ENCODE measurements at places on chromosomes 2 and 18. TPM values are rescaled to one million over a fixed set of nuclear protein-coding genes. Genes with fewer than 3 reads are reported as not detected.
A peak's percentile ranks its signal among the peaks of the same experiment; 100 is the strongest.

DNA sequence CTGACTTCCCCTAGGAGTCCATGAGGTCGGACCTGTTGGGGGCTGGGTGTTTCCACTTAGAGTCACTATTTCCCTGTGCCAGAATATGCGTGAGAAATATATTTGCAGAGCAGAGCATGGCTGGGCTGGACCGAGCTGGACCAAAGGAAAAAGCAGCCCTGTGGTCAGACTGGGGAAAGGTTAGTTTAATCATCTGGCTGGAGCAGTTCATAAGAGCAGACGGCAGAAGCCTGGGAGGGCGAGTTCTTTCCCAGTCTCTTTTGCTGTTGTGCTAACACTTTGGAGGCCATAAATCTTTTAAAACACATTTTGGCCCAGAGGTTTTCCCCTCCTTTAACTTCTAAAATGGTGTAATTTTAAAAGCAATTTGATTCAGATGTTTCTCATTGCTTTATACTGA, 66.5 kb downstream of the GLI2 start:
- no peak for DNase-seq

- no peak for DNase-seq
Measured at GRCh38 chr18:15005313-15006130, 257.6 kb downstream of the ANKRD30B start.

- DNase-seq, result peak; percentile 78
Measured at GRCh38 chr2:66494708-66495107, 59.8 kb downstream of the MEIS1 start.

Gene TNFAIP6
- not detected for total RNA-seq

DNA sequence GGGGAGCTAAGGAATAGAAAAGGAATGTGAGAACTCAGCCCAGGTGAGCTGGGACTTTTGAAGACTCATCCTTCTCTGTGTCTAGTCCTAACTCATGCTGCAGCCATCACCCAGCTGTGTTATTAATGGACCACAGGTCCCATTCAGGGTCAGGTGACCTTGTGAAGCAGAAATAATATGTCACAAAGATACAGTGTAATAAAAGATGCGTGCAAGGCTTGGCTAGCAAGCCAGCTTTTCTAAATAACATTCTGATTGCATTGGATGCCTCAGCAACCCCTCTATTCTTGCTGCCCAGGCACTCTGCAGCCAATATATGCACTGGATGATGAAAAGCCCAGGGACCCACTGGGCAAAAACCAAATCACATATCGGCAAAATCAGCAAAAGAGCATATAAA, 393.1 kb upstream of the PIK3C3 start:
- no peak for DNase-seq

Gene FBXO11
- total RNA-seq, result 14.9 TPM

GRCh38 chr2:143934626-143935481, 585.1 kb downstream of the ZEB2 start:
- DNase-seq, result no peak

- DNase-seq, result no peak
Measured at GRCh38 chr2:46132996-46133395, 164.2 kb upstream of the EPAS1 start.

DNA sequence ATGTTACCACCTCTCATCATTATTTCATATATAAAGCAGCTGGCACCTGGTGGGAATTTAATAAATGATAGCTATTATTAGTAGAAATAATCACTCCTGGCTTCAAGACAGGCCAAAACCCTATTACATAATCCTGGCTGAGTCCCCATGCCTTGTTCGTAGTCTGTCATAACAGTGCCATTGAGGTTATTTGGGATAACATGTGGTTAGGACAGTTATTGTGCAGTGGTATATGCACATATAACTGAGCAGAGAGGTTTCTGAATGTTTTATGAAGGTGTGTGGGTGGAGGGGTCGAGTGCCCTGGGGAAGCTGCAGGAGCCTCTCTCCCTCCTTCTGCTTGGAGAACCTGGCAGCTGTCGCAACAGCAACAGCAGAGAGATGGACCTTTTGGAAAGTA, 162.4 kb upstream of the NABP1 start:
- no peak for DNase-seq

- DNase-seq, result peak; percentile 70
Measured at GRCh38 chr2:27016801-27017325, 15.9 kb upstream of the TMEM214 start.

DNA sequence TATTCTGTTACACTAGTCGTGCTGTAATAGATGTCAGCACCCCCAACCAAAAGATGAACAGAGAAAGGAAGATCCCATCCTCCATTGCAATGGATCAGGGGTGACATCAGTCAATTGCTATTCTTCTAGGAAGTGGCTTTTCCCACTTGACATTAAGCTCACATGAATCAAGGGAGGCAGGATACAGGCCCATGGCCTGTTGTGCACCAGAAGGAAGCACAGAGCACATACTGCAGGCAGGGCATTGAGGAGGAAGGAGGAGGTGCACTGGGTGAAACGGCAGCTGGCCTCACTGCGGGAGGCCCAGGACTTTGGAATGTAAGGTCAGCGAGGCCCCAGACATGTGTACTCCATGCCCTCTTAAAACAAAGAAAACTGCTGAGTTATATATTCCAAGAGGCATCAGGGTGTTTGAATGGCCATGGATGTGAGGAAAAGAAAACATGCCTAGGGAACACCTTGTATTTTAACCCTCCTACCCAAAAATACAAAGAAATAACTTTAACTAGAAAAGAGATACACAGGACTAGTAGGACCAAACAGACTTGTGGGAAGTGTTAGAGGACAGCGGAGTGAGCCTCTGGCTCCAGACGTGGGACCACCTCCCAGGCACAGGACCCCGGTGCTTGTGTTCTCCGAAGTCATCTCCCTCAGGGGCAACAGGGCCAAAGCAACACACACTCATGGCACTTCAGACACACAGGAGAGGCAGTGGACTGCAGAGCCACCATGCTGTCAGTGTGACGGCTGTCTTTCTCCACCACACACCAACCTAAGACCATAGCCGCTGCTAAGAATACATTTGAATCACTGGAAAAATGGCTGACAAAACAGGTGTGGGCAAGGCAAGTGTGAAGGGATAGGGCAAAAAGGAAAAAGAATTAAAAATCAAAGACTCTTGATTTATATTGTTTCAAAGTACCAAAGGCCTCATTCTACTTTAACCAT, 51.4 kb upstream of the RIOK3 start:
- peak; percentile 87 for DNase-seq

DNA sequence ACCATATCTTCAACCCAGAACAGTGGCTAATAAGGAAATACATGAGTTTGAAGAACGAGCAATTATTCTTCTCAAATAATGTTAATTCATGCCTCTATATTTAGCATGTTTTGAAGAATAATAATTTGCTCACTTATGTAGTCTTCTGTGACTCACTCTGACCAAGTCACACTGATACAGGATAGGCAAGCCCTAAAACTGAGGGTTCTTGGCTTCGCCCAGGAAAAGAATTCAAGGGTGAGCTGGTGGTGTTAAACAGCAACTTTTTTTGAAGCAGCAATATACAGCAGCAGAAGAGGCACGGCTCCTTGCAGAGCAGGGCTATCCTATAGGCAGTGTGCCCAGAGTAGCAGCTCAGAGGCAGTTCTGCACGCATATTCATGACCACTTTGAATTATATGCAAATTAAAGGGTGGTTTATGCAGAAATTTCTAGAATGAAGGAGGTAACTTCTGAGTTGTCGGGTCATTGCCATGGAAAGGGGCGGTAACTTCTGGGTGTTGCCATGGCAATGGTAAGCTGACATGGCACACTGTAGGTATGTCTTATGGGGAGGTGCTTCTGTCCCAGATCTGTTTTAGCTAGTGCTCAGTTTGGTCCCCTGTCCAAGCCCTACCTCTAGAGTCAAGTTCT, 200.6 kb downstream of the RND3 start:
- DNase-seq, result peak; percentile 24

DNA sequence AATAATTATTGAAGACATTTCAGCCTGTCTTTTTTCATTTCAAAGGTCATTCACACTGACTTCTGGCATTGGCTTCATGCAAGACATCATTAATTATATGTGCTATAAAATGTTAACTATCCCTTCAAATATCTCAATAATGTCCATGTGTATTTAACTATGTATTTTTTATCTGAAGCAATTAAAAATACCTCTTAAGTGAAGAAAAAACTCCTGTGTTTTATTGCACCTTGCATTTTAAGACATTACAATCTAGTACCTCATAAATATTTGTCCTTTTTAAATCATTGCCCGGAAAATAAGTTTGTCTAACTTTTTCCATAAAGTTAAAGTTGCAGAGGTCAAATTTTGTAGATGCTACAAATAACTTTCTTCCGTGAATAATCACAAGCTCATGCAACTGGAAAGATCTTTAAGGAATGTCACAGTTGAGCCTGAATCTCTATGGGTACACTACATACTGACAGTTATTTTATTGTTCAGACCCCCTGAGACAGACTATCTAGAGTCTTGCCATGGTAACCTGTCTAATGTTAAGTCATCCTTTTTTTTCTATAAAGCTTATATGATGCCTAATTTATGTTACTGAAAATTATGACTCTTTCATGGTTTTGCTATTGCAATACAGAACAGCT, 38.4 kb upstream of the COBLL1 start:
- peak; percentile 48 for DNase-seq

DNA sequence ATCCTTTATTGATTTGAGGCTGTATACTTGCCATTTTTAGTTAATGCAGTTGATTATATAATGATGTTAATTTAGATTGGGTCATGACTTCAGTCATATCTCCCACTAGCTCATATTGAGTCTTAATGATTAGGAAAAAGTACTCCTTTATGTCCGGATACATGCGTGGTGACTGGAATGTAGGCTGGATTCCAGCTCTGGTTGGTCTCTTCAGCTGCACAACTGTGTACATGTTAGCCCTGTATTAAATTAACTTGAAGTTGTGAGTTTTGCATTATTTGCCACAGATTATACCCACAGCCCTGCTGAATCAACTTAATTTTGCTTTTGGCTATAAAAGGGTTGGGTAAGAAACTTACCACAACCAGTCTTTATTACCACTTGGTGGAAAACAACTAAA, 22.5 kb downstream of the MOB4 start:
- DNase-seq, result no peak

DNA sequence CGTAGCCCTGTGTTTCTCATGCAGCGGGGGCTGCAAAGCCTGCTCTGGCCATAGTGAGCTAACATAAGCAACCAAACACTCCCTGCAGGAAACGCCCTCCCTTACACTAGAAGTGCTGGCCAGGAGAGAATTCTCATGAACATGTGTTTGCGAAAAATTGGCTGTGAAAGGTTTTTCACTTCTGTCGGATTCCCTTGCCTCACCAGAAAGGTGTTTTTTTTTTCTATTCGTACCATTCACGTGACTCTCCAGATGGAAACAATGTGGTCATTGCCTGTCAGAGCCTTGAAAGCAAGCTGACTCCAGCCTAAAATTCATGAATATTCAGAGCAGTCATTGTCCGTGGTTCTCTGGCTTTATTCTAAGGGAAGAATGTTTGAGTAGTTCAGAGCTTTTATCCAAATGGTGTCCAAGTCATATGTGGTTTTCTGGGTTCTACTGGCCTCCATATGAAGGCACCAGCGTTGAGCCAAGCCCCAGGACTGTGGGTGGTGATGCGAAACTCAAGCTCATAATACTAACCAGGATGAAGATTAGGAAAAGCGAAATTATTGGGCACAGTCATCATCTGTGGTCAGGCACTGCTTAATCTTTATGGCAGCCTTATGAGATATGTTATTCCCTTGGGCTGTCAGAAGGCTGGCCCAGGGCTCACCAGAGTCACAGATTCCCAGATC, 236.4 kb downstream of the ALPK2 start:
- DNase-seq, result peak; percentile 55

Gene CHRND
- not detected for total RNA-seq

Gene ERICH2
- not detected for total RNA-seq

Gene DSC3
- not detected for total RNA-seq

Gene TUBA4B
- not detected for total RNA-seq

- DNase-seq, result no peak
Measured at GRCh38 chr2:85088921-85089320, 44.3 kb upstream of the TCF7L1 start.

DNA sequence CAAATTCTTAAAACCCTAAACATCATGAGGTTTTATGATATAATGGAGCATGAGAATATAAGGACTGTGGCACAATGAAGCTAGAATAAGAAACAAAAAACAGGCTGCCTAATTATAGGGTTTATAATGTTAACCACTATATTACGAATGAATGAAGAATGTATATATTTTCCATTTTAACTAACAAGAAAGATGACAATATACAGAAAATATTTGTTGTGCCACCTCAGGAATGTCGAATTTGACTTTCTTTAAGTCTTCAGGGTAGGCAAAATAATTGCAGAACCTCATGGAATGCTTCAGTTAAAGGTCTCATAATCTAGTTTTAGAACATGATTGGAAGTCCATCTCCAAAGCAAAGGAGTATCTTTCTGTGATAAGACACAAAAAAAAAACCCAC, 282.9 kb upstream of the SLC8A1 start:
- peak; percentile 72 for DNase-seq

GRCh38 chr2:232538671-232539070, 821 bp upstream of the CHRNG start:
- no peak for DNase-seq

DNA sequence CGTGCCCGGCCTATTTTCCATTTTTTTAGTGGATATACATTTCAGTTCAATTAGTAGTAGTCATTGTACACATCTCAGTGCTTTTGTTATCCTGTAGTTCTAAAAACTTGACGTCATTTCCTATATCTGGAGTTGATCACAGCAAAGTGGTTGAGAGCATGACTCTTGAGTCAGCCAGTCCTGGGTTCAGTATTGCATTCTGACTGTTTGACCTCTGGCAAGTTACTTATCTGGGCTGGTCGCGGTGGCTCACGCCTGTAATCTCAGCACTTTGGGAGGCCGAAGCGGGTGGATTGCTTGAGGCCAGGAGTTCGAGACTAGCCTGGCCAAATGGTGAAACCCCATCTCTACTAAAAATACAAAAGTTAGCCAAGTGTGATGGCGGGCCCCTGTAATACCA, 50.4 kb upstream of the PPM1B start:
- no peak for DNase-seq

Gene GREB1L
- 3.9 TPM for total RNA-seq

GRCh38 chr2:144943293-144943941, 423.5 kb upstream of the ZEB2 start:
- DNase-seq, result no peak

GRCh38 chr2:49189512-49190225, 35.4 kb upstream of the FSHR start:
- no peak for DNase-seq

Gene EML6
- 1.6 TPM for total RNA-seq

DNA sequence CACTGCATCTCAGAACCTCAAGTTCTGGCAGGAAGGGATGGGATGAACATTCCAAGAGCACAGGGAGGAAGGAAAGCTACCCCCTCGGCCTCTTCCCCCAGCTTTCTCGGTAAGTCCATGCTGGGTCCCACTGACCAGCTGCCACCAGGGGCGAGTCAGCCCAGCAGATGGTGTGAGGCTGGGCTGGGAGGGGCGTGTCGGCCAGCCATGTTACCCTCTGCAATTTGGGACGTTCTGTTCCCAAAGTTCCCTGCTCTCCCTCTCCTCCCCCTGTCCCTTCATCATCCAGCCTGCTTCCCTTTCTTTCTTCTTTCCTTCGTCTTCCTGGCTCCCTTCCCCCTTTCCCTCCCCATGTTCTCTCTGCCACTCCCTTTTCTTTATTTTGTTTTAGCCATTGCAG, 74.3 kb upstream of the TNP1 start:
- no peak for DNase-seq

Gene LIMS4
- 0.94 TPM for total RNA-seq

Gene NPAS2
- total RNA-seq, result 3.6 TPM
